Hippocampal formation (tissue), 2 donors: ENCODE measurements at places on chromosomes 4 and X.

GRCh38 chr4:7034262-7035081 lies 8.7 kb upstream of the TADA2B start:
- no peak for DNase-seq

GRCh38 chr4:181863856-181864255 lies 379.3 kb upstream of the TENM3 start:
- no peak for DNase-seq

- DNase-seq: no peak
These were observed 22.1 kb upstream of the SPATA4 start for GRCh38 chr4:176217510-176217909.

GRCh38 chr4:162644346-162644745 lies 480.5 kb upstream of the FSTL5 start:
- no peak for DNase-seq

DNA sequence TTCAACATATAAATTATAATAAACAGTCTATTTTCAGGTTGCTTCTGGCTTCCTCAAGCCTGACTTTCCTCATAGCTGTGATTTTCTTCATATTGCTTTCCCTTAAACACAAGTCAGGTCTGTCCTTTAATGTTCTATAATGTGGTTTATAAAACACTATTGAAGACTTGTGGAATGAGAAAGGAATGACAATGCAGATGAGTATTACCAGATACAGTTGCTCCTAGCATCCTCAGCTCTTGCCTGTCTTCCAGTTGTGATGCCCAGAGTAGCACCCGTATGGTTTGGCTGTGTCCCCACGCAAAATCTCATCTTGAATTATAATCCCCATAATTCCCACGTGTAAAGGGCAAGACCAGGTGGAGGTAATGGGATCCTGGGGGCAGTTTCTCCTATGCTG lies 265.7 kb upstream of the BOD1L1 start:
- no peak for DNase-seq
